ENCODE measurements at places on chromosomes 7 and 10.

- DNase-seq: no peak
Measured at GRCh38 chr7:104804696-104805095, 209.3 kb upstream of the KMT2E start.

DNA sequence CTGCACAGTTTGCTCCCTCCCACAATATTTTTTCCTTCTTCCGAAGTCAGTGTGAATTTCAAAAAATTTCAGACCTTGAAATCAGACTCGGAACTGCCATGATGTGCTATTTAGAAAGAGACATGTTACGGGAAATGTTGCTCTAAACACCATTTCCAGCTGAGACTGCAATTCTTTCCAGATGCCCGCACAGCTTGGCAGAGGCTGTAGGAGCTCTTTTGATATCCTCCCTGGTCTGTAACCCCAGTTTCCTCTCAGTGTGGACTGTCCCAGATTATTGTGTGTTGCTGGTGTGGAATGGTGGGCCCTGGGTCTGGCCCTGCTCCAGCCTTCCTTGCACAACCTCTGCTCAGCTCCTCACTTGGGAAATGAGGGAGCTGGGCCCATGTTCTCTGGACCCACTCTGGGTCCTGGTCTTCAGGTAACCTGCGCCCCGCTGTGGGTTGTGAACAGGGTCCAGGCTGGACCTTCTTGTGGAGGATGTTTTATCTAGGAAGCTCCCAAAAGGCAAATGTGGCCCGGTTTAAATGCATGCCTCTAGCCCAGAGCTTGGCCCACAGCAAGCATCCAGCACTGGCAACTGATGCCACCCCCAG lies 172.8 kb upstream of the CXCL12 start:
- DNase-seq: no peak

GRCh38 chr7:30561389-30561788 lies 33.3 kb upstream of the GARS1 start:
- DNase-seq: no peak

GRCh38 chr10:121683816-121684215 lies 85.6 kb upstream of the FGFR2 start:
- DNase-seq: no peak

- DNase-seq: no peak
Measured at GRCh38 chr10:58177362-58177947, 90.2 kb downstream of the IPMK start.

GRCh38 chr10:83166344-83166743 lies 973.0 kb upstream of the GHITM start:
- no peak for DNase-seq

GRCh38 chr10:49596836-49597235 lies 13.3 kb upstream of the SLC18A3 start:
- no peak for DNase-seq

GRCh38 chr7:134527979-134528371 lies 608 bp downstream of the AKR1B10 start:
- no peak for DNase-seq

- no peak for DNase-seq
Measured at GRCh38 chr7:22470981-22471380, 29.0 kb downstream of the STEAP1B start.

DNA sequence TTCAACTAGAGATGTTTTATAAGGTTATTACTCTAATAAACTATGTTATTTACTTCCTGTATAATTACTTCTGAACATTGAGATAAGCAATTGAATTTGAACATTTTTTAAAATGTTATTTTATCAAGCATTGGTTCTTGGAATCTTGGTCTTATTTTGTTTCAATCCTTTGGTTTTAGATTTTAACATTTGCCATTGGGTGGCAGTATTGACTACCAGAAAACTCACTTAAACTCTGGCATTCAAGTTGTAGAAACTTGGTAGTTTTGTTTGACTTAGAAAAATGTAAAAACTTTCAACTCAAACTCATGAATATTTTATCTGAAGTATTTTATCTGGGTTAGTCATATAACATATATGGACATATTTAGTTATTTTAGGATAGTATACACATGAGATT lies 48.1 kb downstream of the ATRNL1 start:
- DNase-seq: no peak

DNA sequence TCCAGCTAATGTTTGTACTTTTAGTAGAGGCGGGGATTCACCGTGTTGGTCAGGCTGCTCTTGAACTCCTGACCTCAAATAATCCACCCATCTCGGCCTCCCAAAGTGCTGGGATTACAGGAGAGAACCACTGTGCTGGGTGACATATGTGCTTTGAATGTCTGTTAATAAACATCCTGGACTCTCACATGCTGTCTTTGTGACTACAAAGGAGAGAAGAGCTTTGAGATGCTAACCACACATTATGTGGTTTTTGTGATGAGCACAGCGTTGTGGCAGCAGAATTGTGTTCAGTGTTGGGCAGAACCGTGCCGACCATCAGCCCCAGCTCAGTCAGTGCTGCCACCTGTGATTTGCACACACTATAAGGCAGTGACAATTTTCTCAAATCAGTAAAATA lies 500.1 kb upstream of the KLF6 start:
- no peak for DNase-seq

Measured in activated T-cell treated with anti-CD3 and anti-CD28 coated beads for 24 hours (primary cell).